ENCODE measurements at places on chromosomes 5 and 9.

DNA sequence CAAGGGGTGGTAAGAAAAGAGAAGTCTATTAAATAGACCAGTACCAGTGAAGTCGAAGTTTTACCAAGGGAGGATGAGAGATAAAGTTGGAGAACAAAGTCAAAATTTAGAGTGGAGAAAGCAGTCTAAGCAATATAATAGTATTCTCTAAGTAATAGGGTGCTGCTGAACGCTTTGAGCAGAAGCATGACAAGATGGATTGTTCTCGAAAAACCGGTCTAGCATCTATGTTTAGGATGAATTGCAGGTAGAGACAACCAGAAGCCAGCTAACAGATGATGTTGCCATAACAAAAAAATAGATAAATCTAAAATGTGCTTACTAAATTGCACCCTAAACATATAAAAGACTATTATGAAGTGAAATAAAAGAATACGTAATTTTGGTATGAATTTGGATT lies 237.0 kb downstream of the PRELID2 start:
- DNase-seq: no peak

GRCh38 chr5:108521011-108521700 lies 139.3 kb upstream of the FBXL17 start:
- no peak for DNase-seq

GRCh38 chr5:143495110-143495509 lies 91.6 kb upstream of the NR3C1 start:
- no peak for DNase-seq

GRCh38 chr5:137315534-137316345 lies 183.4 kb downstream of the SPOCK1 start:
- DNase-seq: no peak

DNA sequence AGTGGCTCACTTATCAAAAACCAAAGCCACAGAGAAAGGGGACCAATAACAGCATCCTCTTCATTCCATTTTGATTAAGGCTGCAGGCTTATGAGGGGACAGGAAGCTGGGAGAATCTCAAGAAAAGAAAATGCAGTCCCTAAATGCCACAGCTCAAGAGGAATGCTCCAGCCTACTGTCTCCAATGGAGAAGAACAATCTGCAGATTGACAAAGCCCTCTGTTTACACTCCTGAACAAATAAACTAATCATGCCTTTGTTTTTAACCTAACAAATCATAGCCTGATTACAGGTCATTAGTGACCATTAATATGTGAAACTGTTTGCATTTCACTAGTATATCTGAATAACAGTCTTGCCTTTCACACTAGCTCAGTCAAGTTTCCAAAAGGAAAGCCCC lies 26.5 kb downstream of the PPP2R2B start:
- no peak for DNase-seq

DNA sequence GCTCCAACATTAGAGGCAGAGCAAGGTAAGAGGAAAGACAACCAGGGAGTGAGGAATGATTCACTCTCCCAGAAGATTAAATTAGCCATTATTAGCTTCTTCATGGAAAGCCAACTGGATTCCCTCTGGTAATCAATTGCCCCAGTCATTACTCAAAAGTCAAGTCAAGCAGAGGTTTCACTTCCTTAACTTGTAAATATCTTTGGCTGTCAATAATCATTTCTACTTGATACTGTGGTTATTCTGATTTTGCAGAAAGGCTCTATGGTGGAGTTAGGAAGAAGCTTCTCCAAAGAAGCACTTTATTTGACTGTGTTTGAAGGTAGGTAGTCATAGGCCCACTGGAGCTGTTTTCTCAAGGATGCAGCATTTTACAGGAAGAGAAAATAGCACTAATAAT lies 78.0 kb downstream of the JAKMIP2 start:
- DNase-seq: no peak

DNA sequence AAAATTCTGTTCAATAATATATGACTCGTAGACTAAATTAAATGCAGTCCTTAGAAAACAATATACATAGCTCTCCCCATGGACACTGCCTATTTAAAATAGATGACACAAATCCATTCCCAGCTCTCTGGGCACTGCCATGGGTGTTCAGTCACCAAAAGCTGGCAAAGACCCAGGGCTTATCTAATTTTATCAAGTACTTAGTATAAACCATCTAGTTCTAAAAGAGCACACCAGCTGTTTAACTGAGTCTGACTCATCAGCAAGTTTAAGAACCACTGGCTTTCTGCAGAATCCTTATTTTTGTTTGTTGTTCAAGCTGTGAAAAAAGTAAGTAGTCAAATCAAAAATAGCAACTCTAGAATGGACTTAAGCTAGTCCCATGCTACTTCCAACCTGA lies 107.6 kb downstream of the PLPP1 start:
- DNase-seq: no peak

- no peak for DNase-seq
Observed at GRCh38 chr5:129074903-129075302, 19.6 kb upstream of the ISOC1 start.

DNA sequence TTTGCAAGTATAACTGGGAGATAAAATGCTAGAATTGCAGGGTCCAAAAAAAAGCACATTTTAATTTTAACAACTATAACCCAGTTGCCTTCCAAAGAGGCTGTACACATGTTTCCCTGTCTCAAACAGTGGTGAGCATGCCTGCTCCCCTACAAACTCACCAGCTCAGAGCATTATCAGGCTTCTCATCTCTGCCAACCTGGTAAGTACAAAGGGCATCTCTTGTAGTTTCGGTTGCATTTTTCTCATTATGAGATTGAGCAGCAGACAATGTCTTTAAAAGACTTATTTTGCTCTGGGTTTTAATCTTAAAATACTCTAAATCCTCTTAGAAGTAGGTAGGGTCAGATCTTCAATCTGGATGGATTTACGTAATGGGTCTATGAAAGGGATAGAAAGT lies 107.1 kb upstream of the MSX2 start:
- DNase-seq: no peak

DNA sequence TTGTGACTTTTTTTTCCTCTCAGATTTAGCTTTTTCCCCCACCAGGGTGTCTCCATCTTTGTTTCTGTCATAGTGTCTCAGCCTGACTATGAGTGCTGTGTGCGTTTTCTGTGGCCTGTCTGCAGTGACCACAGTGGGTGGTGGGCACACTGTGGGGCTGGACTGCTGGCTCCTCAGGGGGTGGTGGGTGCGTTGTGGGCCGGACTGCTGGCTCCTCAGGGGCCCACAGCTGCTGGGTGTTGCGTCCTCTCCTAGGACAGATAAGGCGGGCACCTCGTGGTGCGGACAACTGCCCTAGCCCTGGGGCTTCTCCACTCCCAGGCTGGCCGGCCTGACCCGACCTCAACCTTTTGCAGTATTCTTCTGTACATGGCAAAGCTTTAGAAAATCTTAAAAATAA lies 100.4 kb downstream of the EHMT1 start:
- no peak for DNase-seq

GRCh38 chr5:41835645-41836044 lies 34.6 kb downstream of the OXCT1 start:
- DNase-seq: no peak

- no peak for DNase-seq
Observed at GRCh38 chr5:76705574-76705973, 10.4 kb upstream of the F2R start.

DNA sequence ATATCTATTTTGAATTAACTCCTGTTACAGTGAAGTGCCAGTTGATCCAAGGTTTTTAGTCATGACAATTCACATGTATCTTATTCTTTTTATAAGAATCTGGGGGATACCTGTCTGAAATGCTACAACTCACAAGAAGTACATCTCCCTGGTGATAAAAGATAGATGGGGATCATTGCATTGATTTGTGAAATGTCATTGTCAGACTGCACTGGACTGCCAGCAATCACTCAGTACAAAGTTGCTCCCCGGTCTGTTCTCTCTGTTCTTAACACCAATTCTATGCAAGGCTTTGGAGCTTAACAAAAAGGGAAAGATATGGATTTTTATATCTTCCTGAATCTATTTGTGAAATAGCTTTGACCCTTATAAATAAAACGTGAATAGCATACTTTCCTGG lies 171.8 kb upstream of the PCSK5 start:
- no peak for DNase-seq

DNA sequence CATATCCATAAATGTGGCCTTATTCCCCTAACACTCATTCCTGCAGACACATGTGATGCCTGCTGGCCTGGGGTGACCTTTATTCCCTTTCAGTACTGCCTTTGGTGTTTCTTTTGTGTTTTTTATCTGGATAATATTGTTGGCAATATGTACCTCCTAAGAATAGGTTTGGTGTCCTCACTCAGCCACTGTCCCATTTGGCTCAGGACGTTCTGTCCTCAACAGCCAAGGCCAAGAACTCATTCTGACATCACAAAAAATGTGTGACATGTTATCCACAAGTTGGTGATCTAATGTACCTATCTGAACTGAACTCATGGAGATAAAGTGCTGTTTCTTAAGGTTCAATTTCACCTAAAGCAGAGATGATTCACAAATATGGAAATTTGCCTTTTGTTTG lies 142.9 kb upstream of the GRAMD2B start:
- no peak for DNase-seq

GRCh38 chr5:14168144-14168792 lies 25.1 kb downstream of the TRIO start:
- DNase-seq: no peak

- no peak for DNase-seq
Observed at GRCh38 chr5:158809936-158810335, 289.8 kb downstream of the EBF1 start.

- DNase-seq: no peak
Observed at GRCh38 chr5:74850789-74851425, 15.3 kb downstream of the FAM169A start.

DNA sequence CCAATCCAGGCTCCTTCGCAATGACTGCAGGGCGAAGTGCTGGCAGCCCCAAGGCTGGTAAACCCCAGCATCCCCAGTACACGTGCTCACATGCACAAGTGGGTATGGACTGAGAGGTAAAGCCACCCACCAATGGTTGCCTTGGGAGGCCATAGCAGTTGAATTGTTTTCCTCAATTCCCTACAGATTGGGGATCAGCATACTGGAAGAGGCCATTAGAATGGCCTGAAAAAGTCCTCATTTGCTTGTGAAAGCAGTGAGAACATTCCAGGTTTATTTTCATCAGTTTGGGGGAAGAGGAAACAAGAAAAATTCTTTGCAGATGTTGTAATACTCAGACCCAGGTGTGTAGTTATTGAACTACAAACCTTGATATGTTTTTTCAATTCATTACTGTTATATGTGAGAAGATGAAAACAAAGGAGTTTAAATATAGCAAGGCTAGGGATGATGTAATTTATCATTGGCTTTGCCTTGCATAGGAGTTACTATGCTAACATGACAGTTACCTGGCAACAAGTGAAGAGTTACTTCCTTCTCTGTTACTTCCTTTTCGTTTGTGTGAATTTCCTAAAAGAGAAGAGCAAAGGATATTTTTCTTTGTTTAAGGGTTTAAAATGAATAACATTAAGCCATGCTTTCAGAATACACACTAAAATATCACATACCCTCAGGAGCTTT lies 36.4 kb downstream of the MTMR12 start:
- no peak for DNase-seq

- DNase-seq: no peak
Observed at GRCh38 chr9:27535701-27536118, 6.1 kb upstream of the MOB3B start.

DNA sequence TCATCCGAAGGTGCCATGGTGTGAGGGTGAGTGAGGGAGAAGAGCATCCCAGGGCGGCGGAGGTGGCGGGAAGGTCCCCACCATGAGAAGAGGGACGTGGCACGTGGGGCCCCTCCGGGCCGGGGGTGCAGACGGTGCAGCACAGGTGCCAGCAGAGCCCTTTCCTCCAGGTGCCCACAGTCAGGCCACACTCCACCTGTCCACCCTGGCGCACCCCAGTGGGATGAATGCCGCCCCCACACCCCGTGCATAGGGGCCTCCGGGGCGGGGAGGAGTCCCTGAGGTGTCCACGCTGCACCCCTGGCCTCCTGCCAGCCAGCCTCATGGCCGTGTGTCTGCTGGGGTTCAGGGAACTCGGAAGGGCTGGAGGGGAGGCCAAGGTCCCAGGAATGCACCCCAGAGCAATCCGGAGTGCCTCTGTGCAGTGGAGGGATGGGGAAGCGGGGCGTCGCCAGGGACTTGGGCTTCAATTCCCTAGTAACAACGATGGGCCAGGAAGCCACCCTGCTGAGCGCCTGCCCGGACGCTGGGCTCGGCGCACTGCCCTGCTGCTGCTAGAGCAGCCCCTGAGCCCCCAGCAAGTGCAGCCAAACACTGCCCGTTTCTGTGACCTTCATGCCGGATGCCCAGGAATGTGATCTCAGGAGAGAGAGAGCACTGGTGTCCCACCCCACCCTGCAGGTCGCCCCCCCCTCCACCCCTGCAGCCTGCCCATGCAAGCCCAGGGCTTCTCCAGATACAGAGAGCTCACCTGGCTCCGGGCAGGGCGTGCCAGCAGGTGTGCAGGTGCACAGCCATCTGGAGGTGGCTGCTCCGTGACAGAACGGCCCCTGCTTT lies 8.8 kb upstream of the NACC2 start:
- no peak for DNase-seq

DNA sequence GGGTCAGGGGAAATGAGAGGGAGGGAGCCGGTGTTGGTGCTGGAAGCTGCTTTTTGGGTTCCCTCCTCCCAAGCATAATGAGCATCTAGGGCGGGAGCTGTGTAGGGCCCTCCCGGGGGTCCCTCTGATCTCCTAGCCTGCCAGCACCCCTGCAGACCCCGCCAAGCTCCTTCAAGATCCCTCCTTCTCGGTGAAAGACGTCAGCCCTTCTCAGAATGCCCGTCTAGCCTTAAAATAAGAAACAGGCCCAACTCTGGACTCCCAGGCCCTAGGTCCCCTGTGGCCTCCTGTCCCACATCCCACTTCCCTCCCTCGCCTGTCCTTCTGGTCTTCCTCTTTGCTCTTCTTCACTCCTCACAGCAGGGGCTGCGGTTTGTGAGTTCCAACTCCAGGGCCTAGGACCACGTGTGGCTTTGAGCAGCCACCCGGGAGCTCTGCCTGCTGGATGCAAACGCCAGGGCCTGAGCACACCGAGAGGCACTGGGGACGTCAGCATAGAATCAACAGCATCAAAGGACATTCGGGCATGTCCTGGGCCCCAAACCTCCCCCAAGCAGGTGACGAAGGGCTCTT lies 8.8 kb upstream of the SCGB3A1 start:
- no peak for DNase-seq

DNA sequence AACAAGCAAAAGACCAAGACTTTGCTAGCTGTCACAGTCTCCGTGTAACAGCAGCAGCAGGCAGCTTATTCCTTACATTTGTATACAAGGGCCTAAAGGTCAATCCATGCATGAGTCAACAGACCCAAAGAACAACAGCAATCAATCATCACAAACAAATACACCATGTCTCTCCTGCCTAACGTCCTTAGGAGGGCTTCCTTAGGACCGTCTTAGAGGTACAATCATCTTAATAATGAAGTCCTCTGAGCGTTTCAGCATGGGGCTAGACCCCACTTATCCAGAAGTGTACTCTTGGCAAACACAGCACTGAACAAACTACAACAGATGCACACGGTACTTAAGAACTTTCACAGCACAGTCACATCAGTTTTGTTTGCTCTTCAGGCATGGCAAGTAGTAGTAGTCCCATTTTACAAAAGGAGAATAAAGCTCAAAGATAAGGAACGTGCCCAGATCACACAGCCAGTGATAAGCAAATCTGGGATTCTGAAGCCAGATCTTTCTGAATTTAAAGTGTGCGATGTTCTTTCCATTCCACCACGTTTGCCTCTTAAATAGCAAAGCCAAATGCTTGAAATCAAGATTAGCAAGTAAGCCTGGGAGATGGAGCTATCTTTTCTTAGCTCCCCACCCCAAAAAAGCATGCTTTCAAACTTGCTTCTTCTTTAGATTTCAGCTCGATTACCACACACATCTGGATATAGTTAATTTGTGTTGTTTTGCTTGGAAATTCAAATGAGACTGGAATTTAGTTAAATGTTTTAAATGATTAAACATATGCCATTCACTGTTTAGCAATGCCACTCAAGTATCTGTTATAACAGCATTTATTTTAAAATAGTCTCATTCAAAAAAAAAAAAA lies 24.2 kb downstream of the PSMB7 start:
- DNase-seq: no peak

Data from stimulated activated CD4-positive, alpha-beta T cell treated with anti-CD3 and anti-CD28 coated beads, Interleukin-15, amount 100 ng/mL, for 1 hour (primary cell).